ENCODE measurements at places on chromosomes 6 and 20.

GRCh38 chr20:58116505-58116904 is 111.9 kb downstream of the ANKRD60 start:
- DNase-seq, result peak; percentile 25

DNA sequence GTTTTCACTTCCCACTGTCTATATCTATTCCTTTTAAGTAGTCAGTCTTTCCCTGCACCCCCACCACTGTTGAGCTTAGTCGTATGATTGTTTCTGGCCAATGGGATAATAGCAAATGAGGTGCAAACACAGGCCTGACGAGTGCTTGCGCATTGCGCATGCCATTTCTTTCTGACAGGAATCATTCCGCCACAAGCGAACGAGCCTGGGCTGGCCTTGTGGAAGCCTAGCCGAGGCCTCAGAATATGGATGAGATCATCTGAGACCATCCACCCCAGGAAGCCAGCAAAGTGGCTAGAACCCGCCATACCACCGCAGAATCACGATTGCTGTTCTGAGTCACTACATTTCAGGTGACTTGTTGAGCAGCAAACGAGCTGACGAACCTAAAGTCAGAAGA is 52.2 kb upstream of the PRL start:
- DNase-seq, result peak; percentile 43

GRCh38 chr6:75438442-75439116 is 55.0 kb downstream of the FILIP1 start:
- DNase-seq, result no peak

- peak; percentile 5 for DNase-seq
Measured at GRCh38 chr6:81786150-81786549, 33.7 kb upstream of the TENT5A start.

DNA sequence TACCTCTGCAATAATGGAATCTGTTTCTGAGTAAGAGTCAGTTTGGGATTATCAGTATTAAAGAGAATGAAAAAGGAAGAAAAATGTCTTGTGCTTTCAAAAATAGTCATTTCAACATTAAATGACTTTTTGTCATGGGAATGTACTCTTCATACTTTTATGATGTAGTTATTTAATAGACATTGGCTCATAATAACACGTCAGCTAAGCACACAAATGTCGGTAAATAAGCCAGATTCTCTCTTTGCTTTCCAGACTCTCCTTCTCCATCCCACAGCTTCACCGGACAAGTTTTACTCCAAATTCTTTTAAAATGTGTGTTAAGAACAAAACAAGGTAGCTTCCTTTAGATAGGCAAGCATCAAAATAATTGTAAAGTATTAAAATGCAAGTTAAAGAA is 76.0 kb downstream of the C6orf52 start:
- no peak for DNase-seq

DNA sequence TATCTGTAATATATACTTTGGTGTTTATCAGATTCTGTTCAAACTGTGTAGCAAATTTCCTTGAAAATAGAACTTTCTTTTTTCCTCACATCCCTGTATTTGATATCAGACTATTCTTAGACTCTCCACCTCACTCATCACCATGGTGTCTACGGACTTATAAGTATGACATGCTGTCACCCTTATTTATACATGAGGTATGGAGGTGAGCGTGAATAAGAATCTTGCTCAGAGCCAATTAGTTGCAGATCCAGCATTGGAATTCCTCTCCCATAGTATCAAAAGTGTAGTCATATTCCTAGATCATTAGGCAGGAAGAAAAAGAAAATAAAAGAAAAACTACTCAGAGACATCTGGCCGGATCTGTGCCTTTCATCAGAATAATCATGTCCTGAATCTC is 43.0 kb downstream of the TPD52L1 start:
- DNase-seq, result no peak

DNA sequence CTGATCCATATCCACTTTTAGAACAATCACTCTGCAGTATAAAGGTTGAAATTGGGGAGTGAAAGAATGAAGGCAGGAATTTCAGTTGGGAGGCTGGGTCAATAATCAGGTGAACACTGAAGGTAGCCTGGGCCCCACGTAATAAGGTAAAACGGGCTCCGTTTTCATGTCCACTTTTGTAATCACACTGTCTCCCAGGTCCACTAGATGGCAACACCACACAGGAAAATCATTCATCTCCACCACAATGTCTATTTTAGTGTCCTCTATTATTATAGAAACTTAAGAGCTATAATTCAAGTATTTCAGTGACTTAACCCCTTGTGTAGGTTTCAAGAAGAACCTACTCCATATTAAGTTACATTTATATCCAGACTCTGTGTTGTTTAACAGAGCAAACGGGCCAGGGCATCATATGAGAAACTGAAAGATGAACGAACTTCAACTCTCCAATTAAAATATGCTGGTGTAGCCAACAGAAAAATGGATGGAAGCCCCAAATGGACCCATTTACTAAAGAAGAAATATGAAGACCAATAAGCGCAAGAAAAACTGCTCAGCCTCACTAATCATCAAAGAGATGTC is 45.9 kb upstream of the MC3R start:
- DNase-seq, result no peak

GRCh38 chr20:21101932-21102575 is 4.1 kb downstream of the LINC00237 start:
- peak; percentile 75 for DNase-seq

DNA sequence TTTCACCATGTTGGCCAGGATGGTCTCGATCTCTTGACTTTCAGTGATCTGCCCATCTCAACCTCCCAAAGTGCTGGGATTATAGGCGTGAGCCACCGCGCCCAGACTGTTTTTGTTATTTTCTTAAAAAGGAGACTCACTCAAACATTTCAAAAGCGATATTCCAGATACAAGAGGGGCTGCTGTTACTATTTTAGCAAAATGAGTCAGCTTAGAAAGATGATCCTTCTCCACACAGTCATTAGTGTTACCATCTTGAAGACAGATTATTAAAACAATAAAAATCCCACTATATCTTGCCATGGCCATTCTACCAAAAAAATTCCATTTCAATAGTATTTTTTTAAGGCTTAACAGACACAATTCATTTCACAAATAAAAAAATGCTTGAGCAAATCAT is 102.8 kb downstream of the PREP start:
- no peak for DNase-seq

DNA sequence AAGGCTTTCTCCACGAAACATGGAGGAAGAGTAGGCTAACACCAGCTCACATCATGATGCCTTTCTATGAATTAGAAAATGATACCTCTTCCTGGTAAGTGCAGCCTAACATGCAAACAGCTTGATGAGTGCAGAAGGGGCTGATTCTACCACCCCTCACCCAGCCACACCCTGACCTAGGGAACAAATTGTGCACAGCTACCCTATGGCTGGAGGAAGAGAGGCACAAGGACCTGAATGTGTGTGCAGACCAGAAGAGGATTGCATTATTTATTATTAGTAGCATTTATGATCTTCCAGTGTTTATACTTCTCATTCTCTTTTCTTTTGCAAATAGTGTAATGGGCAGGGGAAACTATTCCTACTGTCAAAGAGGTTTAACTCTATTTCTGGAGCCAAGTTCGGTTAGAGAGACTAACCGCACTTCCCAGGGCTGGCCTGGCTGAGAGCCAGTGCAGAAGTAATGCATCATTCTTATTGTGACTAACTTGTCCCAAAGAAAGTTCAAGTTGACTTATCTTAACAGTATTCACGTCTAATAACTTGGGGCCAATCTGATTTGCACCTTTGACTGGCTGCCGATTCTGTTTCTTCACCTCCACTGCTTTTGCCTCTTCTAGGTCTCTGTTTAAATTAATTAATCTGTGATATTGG is 237.5 kb downstream of the CD83 start:
- DNase-seq, result no peak

- DNase-seq, result no peak
Measured at GRCh38 chr6:10386220-10386619, 28.7 kb downstream of the TFAP2A start.

GRCh38 chr6:155706341-155706740 is 250.7 kb upstream of the NOX3 start:
- no peak for DNase-seq

DNA sequence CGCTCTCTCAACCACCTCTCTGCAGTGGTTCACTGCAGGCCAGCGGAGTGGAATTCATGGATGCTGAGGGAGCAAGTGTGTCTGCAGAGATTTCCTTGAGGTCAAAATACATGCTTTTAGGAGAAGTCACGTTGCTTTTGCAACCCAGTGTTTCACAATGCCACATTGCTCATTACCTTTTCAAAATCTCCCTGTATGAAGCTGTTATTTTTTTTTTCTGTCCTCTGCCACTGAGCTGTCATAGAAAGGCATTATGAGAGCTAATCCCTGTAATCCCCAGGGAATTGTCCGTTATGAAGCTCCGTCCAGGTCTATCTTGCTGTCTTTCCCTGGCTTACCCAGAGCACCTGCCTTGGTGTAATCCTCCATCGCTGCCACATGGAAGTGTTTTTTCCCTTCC is 60.5 kb upstream of the SLC22A23 start:
- no peak for DNase-seq

DNA sequence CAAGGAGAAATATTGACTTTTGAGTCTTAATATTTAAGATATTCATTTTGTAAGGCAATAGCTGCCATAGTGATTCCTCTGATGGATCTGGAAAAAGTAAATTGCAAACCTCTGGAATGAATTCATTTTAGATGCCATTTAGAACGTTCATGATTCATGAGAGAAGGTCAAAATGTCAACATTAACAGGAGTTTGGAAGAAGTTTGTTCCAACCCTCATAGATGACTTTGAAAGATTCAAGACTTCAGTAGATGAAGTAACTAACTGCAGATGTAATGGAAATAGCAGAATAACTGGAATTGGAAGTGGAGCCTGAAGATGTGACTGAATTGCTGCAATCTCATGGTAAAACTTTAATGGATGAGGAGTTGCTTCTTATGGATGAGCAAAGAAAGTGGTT is 100.9 kb upstream of the CCN2 start:
- no peak for DNase-seq

DNA sequence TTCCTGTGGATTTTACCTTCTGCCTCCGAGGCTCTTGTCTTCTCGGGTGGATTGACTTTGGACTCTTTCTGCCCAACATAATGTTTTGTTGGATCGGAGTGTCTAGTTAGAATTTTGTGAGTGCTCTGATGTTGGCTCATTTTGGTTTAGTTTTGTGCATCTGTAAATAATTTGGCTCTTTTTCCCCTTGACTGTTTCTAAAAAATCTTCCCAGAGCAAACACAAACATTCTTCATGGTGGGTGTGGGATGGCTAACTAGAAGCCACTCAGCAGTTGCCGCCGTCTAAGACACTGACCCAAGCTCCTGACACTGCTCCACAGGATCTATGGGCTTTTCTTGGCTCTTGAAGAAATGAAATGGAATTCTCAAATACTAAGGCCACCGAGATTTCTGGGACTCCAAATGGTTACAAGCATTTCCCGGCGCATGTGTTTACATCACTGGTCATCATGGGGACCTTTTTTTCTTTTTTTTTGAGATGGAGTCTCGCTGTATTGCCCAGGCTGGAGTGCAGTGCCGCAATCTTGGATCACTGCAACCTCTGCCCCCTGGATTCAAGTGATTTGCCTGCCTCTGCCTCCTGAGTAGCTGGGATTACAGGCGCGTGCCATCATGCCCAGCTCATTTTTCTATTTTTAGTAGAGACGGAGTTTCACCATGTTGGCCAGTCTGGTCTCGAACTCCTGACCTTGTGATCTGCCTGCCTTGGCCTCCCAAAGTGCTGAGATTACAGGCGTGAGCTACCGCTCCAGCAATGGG is 92.0 kb upstream of the FRMD1 start:
- no peak for DNase-seq

DNA sequence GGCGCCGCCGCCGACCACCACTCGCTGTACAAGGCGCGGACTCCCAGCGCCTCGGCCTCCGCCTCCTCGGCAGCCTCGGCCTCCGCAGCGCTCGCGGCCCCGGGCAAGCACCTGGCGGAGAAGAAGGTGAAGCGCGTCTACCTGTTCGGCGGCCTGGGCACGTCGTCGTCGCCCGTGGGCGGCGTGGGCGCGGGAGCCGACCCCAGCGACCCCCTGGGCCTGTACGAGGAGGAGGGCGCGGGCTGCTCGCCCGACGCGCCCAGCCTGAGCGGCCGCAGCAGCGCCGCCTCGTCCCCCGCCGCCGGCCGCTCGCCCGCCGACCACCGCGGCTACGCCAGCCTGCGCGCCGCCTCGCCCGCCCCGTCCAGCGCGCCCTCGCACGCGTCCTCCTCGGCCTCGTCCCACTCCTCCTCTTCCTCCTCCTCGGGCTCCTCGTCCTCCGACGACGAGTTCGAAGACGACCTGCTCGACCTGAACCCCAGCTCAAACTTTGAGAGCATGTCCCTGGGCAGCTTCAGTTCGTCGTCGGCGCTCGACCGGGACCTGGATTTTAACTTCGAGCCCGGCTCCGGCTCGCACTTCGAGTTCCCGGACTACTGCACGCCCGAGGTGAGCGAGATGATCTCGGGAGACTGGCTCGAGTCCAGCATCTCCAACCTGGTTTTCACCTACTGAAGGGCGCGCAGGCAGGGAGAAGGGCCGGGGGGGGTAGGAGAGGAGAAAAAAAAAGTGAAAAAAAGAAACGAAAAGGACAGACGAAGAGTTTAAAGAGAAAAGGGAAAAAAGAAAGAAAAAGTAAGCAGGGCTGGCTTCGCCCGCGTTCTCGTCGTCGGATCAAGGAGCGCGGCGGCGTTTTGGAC is 2.0 kb downstream of the SOX4 start:
- peak; percentile 64 for DNase-seq

GRCh38 chr6:145866456-145867396 is 52.1 kb upstream of the FBXO30 start:
- DNase-seq, result peak; percentile 11

All from mesendoderm (in vitro differentiated cells).